EL (cell line): ENCODE measurements at places on chromosomes 2 and 18.

DNA sequence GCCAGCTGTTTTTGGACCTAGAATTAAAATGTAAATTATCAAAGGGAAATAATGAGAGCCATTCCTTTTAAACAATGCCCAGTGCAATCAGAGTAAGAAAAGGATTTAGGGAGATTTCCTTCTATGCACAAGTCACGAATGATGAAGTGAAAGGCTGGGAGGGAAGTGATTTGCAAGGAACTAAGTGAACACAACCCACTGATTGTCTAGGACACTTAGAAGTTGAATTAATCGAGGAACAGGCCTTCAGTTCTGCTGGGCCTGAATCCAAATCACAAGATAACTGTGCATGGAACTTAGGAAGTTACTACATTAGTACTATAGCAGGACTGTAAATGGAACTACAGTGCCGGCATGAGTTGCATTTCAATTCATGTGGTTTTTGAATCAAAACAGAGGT, 17.7 kb downstream of the MAP2 start:
- DNase-seq: no peak

DNA sequence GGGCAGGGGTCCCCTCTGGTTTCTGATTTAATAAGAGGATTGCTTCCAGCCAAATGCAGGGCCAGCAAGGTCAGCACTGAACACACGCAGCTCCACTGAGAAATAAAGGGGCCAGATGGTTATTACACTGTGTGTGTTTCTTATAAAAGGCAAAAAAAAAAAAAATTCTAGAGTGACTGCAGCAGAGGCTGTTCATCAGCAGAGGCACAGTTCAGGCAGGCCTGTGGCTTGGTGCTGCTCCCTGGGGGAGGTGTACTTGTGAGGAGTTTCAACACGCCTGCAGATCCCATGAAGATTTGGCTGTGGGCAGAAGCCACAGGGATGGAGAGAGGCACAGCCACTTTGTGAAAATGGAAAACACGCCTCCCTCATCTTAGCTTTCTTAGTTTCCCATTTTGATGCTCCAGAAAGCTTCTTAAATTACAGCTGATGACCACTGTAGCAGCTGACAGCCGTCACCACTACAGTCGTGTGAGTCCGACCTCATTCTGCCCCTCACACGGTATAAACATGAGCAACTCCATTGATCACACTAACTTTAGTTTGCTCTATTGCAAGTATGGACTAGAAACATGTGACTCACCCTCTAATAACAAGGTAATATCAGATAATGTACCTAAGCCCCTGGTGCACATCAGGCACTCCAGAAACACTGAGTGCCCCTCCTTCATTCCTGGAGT, 726.5 kb upstream of the RAB6C start:
- DNase-seq: no peak

- DNase-seq: no peak
These were observed 28.6 kb downstream of the ARID5A start for GRCh38 chr2:96565111-96565510.

GRCh38 chr2:142306131-142306530, 175.3 kb upstream of the LRP1B start:
- peak; percentile 42 for DNase-seq

DNA sequence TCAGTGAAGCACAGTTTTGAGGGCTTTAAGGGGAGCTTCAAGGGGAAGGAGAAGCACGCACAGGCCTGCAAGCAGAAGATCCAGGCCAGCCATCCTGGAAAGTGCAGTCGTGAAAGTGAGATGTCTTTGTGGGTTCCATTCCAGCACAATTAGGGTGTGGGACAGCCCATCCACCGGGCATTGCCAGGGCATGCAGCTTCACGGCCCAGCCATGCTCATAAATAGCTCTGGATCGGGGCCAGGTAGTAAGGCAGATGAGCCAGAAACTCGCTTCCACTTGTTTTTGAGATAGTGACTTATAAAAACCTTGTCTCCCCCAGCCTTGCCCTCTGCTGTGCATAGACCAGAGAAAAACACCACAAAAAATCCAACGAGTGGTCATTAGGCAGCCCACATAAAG, 21.0 kb downstream of the KDSR start:
- peak; percentile 10 for DNase-seq

DNA sequence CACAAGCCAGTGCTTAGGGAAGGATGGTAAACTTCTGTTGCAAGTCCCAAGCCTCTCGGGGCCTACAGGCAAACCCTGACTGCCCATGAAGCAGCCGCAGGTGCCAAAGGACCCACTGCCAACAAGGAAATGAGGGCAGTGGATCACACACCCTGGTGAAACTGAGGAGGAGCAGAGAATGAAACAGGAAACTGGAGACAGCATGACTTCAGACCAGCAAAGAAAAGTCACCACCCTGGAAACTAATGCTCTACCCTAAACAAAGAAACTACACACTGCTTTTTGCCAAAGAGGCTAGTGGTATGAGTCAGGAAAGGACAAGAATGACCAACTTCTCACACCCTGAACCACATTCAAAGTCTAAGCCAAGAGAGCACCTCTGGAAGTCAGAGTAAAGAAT, 97.2 kb downstream of the MYO5B start:
- no peak for DNase-seq
